ENCODE measurements at places on chromosomes 3 and 15.

DNA sequence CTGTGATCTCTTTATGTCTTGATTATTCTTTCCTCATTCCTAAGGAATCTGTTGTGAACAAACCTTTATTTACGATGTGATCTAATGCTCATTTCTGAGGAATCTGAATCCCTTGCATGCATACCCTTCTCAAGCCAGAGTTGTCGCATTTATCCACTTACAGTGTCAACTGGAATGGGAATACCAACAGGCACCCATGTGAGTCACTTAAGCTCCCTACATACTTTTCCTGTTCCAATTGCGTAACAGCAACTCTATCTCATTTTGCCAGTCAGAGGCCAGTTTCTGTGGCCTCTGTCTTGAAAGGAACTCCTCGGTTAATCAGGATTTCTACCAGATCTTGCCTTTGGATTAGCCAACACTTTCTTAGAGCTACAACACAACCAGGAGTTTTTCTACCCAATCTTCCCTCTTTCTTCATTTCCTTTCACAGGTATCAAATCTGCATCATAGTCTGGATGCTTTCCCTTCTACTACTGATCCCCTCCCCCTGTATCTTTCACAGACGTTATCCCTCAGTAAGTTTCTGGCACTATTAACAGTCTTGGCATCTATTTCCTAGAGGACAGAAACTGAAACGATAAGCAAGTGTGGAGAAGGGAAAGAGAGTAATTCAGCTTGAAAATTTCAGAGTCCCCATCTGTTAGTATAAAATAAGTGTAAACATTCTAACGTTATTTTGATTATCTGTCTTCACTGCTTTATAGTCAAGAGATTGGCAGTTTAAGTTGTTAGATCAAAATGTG lies 66.8 kb upstream of the BCHE start:
- DNase-seq: no peak

DNA sequence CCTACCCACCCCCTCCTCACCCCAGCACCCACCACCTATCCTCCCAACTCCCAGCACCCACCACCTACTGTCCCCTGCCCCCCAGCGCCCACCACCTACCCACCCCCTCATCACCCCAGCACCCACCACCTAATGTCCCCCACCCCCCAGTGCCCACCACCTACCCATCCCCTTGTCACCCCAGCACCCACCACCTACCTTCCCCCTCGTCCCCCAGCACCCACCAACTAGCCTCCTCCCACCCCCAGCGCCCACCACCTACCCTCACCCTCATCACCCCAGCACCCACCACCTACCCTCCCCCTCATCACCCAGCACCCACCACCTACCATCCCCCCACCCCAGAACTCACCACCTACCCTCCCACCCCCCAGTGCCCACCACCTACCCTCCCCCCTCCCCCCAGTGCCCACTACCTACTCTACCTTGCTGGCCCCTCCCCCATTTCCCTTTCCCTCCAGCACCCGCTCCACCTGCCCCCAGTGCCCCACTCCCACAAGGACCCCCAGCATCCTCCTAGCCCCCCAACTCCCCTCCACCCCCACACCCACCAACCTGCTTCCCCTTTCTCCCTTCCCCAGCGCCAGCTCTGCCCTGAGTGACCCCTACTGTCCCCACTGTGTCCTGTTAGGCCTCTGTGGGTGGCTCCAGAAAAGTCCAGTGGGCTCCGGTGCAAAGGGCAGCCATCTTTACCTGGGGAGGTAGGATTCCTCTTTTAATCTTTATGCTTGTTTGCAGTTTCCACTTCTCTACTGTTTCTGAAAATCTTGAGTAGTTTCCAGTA lies 1.2 kb downstream of the UROC1 start:
- no peak for DNase-seq

GRCh38 chr15:69590932-69591524 lies 138.4 kb downstream of the RPLP1 start:
- no peak for DNase-seq

DNA sequence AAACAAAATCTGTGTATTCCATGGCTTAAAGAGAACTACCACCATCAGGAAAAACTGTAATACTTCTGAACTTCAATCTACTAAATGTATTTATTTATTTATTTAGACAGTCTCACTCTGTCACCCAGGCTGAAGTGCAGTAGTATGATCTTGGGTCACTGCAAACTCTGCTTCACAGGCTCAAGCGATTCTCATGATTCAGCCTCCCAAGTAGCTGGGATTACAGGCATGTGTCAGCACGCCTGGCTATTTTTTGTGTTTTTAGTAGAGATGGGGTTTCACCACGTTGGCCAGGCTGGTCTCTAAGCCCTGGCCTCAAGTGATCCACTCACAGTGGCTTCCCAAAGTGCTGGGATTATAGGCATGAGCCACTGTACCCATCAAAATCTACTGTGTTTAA lies 202.3 kb upstream of the POU1F1 start:
- no peak for DNase-seq

DNA sequence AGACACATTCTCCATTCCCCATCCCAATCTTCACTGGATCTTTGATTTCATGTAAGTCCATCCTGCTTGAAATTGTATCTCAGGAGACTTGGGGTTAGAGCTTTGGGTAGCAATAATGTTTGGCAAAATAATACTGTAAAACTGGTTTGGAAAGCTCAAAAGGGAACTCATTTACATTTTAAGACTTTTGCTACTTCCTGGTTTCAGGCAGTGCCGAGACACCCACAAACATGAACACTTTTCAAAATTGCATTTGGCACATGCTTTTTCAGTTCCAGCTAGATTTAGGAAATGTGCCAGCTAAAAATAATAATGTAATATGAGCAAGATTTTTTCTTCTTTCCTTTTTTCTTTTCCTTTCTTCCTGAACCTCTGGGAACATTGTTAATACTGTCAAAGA lies 145.7 kb upstream of the CBLB start:
- no peak for DNase-seq

DNA sequence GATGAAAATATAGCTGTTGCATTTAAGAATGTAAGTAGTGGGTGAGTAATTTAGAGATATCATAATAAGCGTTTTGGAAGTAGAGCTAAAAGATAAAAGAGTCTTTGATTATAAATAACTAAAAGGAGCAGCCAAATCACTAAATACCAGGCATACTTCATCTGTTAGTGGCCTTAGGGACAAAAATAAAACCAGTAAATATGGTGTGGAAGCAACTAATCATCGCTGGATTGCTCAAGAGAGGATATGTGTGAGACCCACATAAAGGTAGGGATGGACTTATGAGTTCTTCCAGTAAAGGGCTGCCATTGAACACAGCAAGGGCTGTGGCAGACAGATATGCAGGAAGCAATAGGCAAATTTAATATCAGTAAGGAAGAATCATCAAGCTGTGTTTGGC lies 356.2 kb downstream of the CNTN4 start:
- no peak for DNase-seq

GRCh38 chr3:191051037-191051436 lies 148.0 kb upstream of the OSTN start:
- DNase-seq: no peak

DNA sequence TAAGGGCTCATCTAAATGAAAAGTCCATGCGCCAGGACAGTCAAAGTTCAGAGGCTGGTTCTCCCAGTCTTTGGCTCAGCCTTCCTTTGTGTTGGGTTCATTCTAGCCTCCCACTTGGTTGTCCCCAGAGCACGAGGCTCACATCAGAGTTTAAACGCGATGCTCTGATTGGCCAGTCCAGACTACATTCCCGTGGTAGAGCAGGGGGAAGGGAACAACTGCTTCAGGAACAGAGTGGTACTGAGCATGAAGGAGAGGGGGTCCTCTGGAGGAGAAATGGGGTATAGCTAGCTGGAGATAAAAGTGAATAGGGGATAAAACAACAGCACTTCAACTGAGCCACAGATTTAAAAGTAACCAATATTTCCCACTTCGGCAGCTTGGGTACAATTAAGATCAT lies 32.2 kb downstream of the ANAPC13 start:
- no peak for DNase-seq

- DNase-seq: no peak
Observed at GRCh38 chr15:73952171-73952912, 26.1 kb downstream of the LOXL1 start.

DNA sequence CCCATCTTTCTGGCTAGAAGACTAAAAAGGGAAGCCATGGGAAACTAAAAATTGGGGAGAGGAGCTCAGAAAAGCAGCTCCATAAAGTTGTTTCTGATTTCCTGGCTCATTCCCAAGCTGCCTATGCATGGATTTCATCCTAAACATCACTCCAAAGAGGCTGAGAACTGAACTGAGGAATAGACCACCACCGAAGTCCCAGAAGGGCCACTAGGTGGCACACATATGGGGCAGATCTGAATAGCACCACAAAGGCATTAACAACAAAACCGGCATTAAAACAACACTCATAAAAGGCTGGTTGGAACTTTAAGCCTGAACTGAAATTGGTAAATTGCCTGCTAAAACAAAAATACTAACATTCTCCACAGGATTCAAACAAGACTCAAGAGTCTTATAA lies 106.3 kb downstream of the PLD1 start:
- peak; percentile 21 for DNase-seq

GRCh38 chr3:168307893-168308292 lies 212.2 kb upstream of the GOLIM4 start:
- DNase-seq: no peak

- no peak for DNase-seq
Observed at GRCh38 chr3:98623572-98624280, 30.3 kb upstream of the CPOX start.

DNA sequence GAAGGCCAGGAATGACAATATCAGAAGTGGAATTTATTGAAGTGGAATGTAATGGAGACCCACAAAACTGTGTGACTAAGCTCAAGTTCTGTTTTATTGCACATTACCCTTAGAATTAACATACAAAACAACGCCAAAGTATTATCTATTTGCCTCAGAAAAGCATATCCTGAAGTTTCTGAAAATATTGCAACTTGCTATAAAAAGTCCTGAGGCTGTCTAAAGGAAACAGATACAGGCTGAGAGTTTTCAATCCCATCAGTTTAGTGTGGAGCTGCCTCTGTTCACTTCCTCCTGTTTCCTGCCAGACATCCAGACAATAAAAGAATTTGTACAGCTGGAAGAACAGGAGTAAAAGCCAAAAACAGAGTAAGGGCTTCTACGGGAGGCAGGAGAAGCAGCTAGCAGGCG lies 108.8 kb downstream of the FBN1 start:
- DNase-seq: no peak

DNA sequence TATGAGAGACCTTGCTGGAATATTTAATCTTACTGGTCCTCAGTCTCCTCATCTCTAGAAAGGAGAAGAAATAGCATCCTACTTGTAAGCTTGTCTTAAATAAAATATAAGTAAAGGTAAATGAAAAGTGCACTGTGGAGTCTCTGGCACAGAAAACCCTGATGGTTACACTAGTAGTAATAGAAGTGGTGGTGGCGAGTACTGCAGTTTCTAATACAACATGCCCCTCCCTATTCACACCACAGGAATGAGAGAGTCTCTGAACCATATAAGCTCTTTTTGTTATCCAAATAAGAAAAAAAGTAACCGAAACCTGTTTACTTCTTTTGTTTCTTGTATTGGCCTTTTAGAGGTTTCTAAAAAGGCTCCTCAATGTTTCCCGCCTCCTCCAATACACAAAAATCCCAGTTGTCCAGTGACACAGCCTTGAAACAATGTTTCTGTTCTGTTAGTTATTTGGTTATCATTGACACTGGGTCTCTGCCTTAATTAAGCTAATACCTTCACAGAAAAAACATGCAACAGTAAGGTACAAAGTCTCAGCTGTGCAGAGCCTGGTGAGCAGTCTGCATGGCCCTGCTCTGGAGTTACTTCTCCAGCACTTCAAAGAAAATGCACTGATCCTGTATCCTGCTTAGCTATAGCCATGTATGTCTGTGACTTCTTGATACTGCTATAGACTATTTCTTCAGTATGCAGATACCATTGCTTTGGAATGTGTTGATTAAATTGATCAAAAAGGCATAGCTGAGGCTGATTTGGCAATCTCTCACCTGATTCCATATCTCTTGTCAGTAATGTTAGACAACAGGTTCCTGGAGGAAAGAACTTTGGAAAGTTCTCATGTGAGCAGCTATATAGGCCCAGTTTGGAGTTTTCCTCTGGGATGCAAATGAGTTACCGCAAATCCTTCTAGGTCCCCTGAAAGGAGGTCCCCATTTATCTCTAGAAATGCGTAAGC lies 315.6 kb upstream of the IL12A start:
- no peak for DNase-seq
